ENCODE measurements at places on chromosomes 6 and 20. TPM values are rescaled to one million over a fixed set of nuclear protein-coding genes. Genes with fewer than 3 reads are reported as not detected.

DNA sequence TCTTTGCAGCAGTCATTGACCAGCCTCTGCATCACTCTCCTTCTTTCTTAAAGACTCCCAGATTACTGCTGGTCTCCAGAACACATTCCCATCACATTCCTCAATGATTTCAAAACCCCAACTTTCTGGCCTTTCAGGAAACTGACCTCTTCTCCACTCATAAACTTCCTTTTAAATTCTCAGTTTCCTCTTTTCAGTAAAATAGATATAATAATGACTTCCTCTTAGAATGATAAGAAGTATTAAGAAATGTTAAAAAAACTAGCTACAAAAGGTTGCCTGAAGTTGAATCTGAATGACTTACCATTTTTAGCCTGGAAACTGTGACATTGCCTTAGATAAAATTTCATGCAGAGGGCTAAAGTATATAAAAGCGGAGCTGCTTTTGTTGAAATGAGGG is 239.3 kb downstream of the OGFRL1 start:
- no peak for DNase-seq

GRCh38 chr6:159715605-159716004 is 11.7 kb upstream of the WTAP start:
- no peak for DNase-seq

- DNase-seq = no peak
These were observed 10.9 kb upstream of the BNIP5 start for GRCh38 chr6:36347621-36348020.

Gene ENTPD6
- 66.6 TPM for total RNA-seq
